ENCODE measurements at places on chromosomes 2 and 18.

DNA sequence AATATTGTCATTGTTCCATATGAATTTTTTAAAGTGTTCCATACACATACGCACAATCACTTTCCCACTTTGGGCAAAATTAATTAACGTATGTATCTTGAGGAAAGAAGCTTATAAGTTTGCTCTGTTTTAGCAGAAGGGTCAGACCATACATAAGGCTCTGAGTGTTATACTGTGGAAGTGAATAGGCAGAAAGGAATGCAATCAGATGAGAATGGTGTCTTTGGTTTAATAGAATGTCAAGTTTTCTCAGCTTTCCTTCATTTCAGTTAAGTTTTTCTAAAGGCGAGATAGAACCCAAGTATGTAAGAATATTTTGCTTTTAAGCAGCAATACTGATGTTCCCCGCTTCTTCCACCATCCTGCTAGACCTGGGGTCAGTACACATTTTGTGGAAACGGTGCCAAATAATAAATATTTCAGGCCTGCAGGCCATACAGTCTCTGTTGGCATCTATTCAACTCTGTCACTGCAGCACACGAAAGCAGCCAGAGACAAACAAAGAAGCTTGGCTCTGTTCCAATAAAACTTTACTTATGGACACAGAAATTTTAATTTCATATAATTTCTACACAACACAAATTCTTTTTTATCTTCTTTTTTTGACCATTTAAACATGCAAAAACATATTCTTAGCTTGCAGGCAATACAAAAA lies 100.6 kb downstream of the UPP2 start:
- DNase-seq: no peak

GRCh38 chr2:135186054-135186453 lies 134.0 kb downstream of the RAB3GAP1 start:
- no peak for DNase-seq

- DNase-seq: peak; percentile 53
Observed at GRCh38 chr2:216023055-216023648, 9.8 kb upstream of the MREG start.

- DNase-seq: no peak
Observed at GRCh38 chr18:77749089-77749488, 499.4 kb downstream of the GALR1 start.

Measured in CD4-positive, alpha-beta T cell treated with Interleukin-4 for 4 hours (primary cell).